ENCODE measurements at places on chromosomes 6 and 20. TPM values are rescaled to one million over a fixed set of nuclear protein-coding genes. Genes with fewer than 3 reads are reported as not detected.
A peak's percentile ranks its signal among the peaks of the same experiment; 100 is the strongest.

UNC93A gene
- total RNA-seq, result 2.0 TPM

GINS1 gene
- total RNA-seq, result 46.6 TPM

LST1 gene
- not detected for total RNA-seq

BACH2 gene
- 2.5 TPM for total RNA-seq

BPI gene
- not detected for total RNA-seq

CFB gene
- total RNA-seq, result not detected

DNA sequence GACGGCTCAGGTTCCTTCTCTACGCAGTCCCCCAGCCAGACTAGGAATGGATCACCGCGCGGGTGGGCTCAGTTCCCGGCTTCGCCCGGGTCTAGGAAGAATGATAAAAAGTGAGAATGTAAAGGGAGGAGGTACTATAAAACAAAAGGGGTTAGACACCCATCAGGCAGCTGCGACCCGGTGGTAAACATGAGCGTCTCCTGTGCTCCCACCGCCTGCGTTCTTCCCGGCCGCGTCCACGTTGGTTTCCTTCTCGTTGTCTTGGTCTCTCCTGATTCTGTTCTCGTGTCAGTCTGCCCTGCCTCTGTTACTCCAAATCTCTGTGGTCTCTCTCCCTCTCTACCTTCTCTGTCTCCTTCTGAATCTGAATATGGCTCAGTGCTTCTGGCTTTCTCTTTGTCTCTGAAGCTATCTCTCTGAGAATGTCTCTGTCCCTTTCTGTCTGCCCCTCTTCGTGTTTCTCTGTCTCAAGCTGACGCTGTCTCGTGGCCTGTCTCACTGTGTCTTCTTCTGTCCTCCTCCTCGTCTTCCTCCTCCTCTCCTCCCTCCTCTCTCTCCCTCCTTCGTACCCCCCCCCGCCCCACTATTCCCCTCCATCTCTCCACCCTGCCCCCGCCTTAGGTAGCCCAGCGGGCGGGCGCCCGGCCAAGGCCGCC lies 41.6 kb upstream of the FOXP4 start:
- DNase-seq, result peak; percentile 81

DNA sequence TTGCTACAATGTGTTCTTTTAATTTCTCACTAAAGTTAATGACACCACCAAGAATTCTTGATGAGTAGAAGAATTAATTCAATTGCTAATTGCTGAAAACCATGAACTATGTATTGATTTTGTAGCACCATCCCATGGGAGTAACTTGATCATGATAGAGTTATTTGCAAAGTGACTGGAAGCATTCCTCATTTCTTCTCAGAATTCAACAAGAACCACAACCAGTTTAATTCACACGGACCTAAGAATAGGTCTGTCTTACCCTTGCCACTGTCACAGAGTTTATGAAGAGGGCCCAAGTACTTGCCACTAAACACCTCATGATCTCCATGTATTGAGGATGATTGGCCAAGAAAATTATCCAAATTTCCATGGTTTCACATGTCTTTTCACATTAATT lies 222.2 kb downstream of the TMEM242 start:
- DNase-seq, result no peak

GRCh38 chr20:25294459-25295385 lies 46.8 kb downstream of the PYGB start:
- DNase-seq, result peak; percentile 98

DNA sequence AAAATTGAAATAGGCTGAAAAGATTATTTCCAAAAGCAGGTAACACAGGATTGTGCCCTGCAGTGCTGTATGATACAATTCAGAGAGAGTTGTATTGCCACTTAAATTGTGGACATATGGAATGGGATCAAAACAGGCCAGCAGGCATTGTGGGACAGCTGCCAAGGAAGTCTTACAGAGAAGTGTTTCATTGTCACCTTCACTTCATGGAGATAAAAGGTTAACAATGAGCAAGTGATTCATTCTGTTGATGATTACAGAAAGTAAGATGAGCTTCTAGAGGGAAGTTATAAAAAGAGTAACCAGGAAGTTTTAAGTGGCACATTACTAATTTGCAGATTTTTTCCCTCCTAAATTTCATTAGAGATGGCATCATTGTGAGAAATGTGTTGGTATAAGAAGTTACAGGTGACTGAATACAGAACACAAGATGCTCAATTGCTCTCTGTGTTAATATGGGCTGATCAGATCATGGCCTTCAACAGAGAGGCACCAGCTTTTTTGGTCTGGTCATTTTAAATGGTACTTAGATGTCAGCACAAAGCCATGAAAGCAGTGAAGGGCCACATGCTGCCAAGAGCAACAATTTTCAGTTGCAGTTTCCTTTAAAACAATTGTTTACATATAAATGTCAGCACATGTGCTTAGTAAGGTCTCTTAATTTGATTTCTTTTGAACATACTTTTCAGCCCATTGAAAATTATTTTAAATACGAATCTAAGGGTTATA lies 402.5 kb upstream of the FKBP1C start:
- no peak for DNase-seq

DNA sequence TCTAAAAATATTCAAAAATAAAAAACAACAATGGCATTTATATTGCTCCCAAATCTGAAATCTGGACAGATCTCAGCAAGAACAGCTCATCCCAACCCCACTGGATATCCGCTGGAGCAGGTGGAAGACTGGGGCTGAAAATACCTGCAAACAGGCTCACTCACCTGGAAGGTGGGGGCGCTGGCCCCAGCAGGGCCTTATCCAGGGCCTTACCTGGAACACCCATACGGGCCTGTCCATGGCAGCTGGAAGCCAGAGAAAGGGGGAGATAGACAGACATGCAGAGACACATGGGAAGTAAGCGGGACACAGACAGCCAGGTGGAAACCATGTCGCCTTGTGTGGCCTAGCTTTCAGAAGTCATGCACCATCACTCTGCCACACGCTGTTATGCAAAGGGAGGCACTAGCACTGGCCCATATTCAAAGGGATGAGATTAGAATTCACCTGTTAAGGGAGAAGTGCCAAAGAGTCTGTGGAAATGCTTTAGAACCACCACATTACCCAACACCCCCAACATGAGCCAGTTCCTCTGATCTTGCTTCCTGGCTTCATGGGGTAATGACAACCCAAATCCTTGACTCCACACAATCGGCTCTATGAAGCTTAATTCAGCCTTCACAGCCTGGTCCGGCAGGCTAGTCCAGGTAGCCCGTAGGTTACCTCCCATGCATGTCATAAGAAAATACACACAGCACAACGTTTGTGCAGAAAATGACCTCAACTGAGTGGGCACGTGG lies 99.0 kb upstream of the CDYL start:
- peak; percentile 28 for DNase-seq

DNA sequence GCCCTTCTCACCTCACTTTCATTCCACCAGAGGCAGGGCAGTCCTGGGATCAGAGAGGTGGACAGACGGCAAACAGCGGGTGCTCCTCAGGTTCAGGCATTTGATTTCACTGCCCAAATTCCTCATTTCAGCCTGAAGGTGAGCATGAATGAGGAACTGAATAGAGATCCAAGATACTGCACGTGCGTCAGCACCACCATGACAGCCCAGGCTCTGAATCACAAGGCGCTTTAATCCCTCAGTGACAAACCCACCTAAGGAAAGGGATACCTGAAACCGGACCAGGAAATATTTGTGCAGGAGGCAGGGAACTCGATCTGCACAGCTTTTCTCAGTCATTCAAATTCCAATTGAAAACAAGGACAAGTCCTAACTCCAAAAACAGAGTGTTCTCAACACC lies 174.8 kb upstream of the HEY2 start:
- no peak for DNase-seq

DNA sequence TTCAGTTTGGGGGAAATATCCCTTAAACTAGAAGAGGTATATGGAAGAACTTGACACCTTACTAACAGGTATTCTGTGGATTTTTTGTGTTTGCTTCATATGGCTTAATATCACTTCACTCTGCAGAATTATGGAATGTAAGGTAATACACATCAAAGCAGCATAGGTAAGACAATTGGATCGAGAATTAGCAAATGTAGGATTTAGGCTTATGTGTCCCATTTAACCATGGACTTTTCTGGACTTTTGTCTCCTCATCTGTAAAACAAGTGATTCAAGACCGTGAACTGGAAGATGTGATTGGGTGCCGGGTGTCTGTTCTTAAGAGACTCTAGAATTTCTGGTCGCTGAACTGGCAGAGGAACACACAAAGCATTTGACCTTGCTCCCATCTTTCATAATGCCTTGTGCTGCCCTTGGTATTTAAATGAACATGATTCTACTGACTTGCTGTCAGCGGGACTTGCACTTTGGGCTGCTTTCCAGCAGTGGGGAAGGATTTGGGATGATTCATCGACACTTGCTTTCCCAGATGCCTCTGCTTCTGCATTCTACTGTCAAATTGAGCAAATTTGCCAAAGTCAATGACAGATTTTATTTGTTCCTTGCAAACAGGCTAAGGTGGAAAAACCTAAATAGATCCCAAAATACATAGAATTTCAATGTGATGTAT lies 199.8 kb downstream of the PLCB1 start:
- no peak for DNase-seq

DNA sequence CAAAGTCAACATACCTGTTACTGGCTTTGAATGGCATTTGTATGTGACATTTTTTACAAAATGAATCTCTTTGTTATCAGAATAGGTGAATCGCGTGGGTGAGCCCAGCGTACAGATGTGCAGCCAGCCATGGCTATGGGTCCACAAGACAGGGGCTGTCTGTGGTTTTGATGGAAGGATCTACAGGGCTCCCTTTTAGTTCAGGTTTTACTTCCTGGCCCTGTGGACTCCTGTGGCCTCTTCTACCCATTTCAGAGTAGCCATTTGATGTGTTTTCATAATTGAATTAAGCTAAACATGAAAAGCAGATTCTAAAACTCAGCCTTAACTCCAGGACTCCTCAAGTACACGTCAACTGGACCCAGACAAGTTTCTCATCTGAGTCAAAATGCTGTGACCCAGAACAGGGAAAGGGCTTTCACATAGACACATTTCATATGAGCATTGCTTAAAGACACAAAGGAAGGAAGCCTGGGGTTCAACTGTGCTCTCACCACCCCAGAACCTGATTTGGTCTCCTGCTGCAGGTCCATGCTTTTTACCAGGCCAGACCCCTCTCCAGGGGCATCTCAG lies 105.3 kb upstream of the NAA20 start:
- DNase-seq, result no peak

DNA sequence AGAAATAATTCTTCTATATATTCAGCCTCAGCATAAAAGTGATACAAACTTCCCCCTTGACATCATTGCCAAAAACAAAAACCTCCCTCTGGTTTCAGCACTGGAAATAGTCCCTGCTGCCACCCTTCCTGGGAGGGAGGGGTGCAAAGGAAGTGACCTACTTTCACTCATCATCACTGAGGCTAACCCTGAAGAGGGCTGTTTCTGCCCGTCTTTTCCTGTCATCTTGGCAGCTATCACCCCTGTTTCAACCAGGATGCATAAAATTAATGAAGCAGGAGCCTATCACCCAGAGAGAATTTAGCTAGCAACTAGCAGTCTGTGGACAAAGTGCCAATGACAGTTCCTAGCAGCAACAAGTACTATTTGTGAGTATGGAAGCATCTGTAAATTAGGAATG lies 397.8 kb downstream of the LAMA2 start:
- DNase-seq, result no peak

GRCh38 chr20:23541330-23541729 lies 27.0 kb downstream of the CST9L start:
- peak; percentile 52 for DNase-seq

DNA sequence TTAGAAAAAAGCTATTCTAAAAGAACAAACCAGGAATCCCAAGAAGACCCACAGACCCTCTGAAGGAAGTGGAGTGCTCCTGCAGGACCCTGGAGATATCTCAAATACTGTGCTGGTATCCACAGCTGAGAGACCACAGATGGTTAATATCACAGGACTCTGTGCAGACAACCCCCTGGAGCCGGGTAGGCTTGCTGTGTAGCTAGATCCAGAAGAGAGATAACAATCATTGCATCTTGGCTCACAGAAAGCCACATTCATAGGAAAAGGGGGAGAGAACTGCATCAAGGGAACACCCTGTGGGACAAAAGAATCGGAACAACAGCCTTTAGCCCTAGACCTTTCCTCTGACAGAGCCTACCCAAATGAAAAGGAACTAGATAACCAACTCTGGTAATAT lies 689.5 kb downstream of the PHF3 start:
- DNase-seq, result no peak

DNA sequence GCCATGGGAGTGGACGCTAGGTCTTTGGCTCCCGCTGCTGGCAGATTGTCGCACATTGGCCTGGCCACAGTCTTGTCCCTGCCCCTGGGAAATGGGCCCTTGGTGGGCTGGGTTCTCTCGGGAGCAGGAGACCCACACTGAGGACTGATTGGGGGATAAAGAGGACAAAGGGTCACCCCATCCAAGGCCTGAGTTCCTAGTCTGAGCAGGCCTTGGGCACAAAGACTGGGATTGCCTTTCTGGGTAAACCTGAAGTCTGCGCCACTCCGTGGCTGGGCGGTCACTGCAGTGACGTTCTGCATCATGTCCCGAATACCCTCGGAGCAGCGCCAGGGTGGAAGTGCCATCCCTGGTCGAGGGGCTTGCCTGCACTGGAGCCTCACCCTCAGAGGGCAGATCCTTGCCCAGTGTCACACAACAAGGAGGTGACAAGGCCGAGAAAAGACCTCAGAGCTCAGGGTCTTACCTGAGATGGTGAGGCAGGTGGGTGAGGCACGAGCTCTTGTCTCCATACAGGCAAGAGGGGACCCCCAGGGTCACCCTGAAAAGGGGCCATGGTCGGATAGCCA lies 36.1 kb upstream of the ZBP1 start:
- DNase-seq, result peak; percentile 35
